G401 (cell line): ENCODE measurements at places on chromosomes 12 and 14.

- DNase-seq: peak; percentile 65
These were observed 5.8 kb downstream of the MARK3 start for GRCh38 chr14:103391048-103391447.

GRCh38 chr12:107530701-107531100 lies 154.9 kb upstream of the PWP1 start:
- no peak for DNase-seq

GRCh38 chr14:22623047-22623446 lies 21.1 kb downstream of the OR6J1 start:
- no peak for DNase-seq

DNA sequence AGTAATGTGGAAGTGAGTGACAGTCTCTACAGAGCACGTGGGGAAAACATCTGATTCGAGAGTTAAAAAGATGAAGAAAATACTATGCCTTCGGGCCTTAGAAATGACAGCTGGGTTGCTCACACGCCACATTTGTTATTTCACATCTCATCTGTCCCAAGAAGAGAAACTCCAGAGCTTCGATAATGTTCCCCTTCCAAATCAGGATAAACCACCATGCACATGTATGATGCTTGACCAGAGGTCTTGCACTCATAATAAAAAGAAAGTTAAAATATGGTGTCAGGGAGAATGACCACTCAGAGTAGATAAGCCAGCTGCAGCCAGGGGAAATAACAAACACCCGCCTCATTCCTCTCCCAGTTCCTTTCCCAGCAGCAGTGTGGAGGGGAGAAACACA lies 34.6 kb downstream of the NIN start:
- DNase-seq: no peak

DNA sequence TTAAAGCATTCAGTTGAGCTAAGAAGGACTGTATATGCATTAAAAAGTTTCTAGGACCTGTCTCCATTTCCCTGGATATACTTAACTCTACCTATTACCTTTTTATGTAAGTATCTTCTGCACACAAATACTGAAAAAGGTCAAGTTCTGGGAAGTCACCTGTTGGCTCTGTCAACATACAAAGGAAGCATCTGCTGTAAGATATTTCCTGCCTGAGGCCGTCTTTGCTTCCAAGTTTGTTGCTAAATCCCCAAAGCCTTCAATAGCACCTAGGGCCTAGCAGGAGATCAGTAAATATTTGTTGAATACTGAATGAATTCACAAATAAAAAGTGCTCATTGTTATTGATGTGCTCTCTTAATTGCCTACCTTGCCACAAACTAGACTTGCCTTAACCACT lies 188.4 kb downstream of the DUSP6 start:
- no peak for DNase-seq

- DNase-seq: no peak
These were observed 188.9 kb upstream of the NTF3 start for GRCh38 chr12:5243014-5243413.

DNA sequence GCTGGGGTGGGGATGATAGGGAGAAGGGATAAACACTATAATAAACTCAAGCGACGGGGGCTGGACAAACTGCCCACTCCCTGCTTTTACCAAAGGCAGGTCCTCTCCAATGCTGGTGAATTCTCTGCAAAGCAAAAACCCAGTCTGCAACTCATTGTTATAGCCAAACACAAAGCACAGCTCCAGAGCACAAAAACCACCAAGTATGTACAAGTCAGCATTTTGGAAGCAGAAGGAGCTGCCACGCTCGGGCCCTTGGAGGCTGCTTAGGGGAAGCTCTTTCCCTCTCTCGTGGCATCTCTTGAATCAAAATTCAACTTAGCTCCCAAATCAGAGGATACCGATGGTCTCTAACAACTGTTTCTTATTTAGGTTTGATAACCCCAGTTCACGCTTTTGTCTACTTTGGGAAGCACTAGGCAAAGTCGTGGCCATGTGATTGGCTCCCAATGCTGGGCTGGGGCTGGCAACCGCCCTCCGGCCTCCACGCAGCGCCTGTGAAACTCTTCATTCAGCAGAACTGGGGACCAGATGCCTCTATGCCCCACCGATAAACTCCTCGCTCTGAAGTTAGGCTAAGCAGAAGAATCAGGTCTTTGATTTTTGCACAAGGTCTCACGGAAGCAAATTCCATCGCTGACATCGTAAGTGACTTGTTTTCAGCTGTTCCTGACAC lies 158.5 kb upstream of the FOXN3 start:
- DNase-seq: no peak

GRCh38 chr14:51298895-51299294 lies 58.8 kb downstream of the TMX1 start:
- no peak for DNase-seq

GRCh38 chr12:124440841-124441381 lies 126.5 kb downstream of the NCOR2 start:
- DNase-seq: no peak

GRCh38 chr14:96725232-96725631 lies 72.0 kb upstream of the VRK1 start:
- DNase-seq: no peak

DNA sequence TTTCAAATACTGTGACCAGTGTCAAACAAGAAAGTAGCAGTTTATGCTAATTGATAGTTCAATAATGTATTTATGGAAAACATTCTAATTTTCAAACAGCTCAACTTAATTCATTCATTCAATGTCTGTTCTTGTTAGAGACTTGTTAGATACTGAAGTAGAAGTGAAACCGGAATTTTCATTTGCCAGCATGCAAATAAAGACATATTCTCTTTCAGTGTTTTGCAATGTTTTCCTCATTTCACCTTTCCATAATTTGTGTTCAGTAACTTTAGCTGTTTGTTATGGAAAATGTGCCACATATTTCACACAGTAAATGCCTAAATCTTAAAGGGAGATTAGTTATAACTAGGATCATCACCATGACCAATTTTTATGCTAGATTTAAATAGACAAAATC lies 21.2 kb downstream of the TAS2R50 start:
- DNase-seq: no peak

- DNase-seq: peak; percentile 81
These were observed at the start of gene ST8SIA1 for GRCh38 chr12:22334410-22335100. Gene ST8SIA1 (minus strand): TSS chr12:22334707. CDS start chr12:22334232, 475 bp downstream.

GRCh38 chr12:124213666-124214347 lies 81.1 kb upstream of the RFLNA start:
- DNase-seq: no peak

- no peak for DNase-seq
These were observed 12.2 kb downstream of the RAPGEF3 start for GRCh38 chr12:47746523-47746922.

DNA sequence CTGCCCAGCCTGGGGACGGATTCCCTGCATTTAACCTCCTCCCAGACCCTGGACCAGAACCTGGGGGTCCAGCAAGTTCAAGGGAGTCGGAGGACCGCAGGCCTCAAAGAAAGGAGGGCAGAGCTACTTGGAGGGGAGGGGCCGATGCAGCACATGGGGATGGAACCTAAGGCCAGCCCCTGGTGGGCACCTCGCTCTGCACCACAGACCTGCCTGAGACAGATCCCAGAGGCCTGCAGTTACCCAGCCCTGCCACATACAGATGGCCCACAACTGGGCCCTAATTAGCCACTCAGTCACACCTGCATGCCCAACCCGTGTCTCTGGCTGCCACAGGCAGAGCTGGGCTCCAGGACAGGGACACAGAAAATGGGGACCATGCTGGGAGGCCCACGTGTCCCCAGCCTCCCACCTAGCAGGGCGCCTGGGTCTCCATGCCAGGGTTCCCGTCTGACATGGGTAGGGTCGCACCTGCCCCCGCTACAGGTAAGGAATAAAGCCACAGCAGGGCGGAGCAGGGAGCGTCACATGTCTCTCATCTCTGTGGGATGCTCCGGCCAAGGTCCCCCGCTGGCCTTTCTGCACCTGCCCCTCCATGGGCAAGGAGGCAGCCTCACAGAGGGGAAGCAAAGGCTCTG lies 16.7 kb downstream of the AKT1 start:
- DNase-seq: no peak

DNA sequence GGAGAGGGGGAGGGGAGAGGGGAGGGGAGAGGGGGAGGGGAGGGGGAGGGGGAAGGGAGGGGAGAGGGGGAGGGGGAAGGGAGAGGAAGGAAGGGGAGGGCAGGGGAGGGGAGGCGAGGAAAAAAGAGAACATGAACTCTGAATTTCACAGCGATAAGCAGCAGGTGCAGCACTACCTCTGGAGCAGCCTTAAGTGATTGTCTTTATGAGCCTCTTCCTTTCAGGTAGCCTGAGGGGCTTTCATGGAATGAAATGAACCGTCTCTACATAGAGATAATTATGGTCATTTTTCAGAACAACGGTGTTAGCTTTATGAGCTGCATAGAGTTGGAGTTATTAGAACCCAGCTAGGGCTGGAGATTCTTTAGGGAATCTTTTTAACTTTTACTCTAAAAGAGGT lies 18.1 kb upstream of the PTCSC3 start:
- DNase-seq: no peak

DNA sequence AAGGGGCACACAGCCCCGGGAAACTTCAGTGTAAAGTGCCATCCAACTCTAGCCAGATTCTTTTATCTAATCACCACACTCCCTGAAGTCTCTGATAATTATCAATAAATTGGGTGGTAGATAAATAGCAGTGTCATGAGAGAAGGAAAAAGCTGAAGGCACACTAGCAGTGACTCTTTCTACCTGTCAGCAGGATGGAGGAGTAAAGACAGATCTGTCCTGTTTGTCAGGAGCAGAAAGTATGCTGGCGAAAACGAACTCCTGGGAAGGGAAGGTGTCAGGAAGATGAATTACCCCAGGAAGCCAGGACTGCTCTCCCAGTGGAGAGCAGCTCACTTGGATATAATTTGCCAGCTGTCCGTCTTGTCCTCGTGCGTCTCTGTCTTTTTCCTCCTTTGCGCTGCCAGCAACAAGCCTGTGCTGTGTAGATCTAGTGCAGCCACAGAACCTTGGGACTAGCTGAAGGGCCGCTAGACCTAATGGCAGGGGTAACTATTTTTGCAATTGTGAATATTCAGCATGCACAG lies 981.9 kb downstream of the DIO2 start:
- no peak for DNase-seq

GRCh38 chr12:100265732-100266584 lies 921 bp downstream of the DEPDC4 start:
- DNase-seq: no peak

- DNase-seq: no peak
These were observed 21.7 kb downstream of the TRAF3 start for GRCh38 chr14:102798926-102799325.

GRCh38 chr12:130013771-130014484 lies 110.1 kb upstream of the TMEM132D start:
- DNase-seq: peak; percentile 57

DNA sequence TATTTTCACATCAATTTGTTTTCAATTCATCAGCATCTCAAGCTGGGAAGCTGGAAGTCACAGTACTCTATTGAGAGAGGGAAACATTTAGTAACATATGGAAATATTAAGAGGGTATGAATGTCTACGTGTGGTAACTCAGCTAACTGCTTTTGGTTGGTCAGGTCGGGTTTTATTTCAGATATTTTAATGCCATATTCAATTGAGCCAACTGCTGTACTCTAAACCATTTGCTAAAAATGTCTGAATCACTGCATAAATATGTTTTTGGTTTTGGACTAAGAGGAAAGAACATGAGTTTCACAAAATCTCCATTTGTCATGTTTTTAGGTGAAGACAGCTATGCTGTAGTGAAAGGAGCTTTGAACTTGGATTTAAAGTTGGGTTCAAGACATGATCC lies 18.9 kb upstream of the PPFIBP1 start:
- DNase-seq: no peak

- DNase-seq: no peak
These were observed 115.0 kb downstream of the RPAP3 start for GRCh38 chr12:47590771-47591360.

DNA sequence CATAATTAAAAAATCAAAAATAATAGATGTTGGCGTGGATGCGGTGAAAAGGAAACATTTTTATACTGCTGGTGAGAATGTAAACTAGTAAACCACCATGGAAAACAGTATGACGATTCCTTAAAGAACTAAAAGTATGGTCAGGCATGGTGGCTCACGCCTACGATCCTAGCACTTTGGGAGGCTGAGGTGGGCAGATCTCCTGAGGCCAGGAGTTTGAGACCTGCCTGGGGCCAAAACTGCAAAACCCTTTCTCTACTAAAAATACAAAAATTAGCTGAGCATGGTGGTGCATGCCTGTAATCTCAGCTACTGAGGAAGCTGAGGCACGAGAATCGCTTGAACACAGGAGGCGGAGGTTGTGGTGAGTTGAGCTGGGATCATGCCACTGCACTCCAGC lies 195.7 kb upstream of the BMP4 start:
- DNase-seq: no peak

- peak; percentile 95 for DNase-seq
These were observed 49.9 kb downstream of the PTHLH start for GRCh38 chr12:27922531-27923139.

DNA sequence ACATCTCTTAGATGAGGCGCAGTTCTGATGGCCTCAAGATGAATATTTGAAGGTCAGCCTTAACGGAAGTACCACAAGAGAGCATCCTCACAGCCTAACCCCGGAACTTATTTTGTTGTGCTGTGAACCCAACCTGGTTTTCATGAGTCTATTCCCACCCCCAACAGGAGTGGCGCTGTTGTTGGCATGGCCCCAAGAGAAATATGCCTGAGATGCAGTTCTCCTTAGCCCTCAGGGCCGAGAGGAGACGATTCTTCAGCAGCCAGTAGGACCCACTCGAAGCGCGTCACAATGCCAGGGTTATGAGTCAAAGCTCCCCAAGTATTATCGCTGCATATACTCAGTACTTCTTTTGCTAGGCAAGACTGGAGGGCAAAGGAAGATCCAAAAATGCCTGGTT lies 24.5 kb upstream of the BCL11B start:
- DNase-seq: no peak

DNA sequence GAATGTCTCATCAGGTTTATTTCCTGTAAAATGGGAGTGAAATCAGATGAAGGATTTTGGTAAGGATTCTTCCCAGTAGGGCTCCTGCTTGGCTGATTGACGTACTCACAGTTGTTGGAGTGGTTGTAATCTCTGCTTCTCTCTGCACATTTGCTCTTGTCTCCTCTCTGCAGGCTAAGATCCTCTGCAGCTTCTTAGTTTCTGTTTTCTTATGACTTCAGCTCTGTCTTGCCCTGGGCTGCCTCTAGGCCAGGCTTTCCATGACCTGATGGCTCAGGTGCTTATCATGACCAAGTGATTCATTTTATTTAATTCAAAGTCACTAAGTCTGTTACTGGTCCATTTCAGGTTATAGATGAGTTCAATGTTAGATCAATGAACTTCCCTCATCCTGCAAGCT lies 394.5 kb upstream of the DDHD1 start:
- DNase-seq: no peak
